ENCODE measurements at places on chromosomes 4 and X. TPM values are rescaled to one million over a fixed set of nuclear protein-coding genes. Genes with fewer than 3 reads are reported as not detected.

PPP2R2C gene
- polyA plus RNA-seq = 1.3 TPM

OPHN1 gene
- 0.95 TPM for polyA plus RNA-seq

SSX2B gene
- polyA plus RNA-seq = not detected

CTSO gene
- 2.6 TPM for polyA plus RNA-seq

FAM199X gene
- polyA plus RNA-seq = 10.9 TPM

SPARCL1 gene
- 400 TPM for polyA plus RNA-seq

CXCL6 gene
- polyA plus RNA-seq = 0.71 TPM

DACH2 gene
- not detected for polyA plus RNA-seq

CHIC1 gene
- 6.2 TPM for polyA plus RNA-seq

CYLC1 gene
- not detected for polyA plus RNA-seq

MAML3 gene
- 2.2 TPM for polyA plus RNA-seq

BEX5 gene
- 2.2 TPM for polyA plus RNA-seq

GABRG1 gene
- polyA plus RNA-seq = not detected

LDB2 gene
- 23.5 TPM for polyA plus RNA-seq

SMARCA1 gene
- 15.8 TPM for polyA plus RNA-seq

BANK1 gene
- 0.25 TPM for polyA plus RNA-seq

UGT2B10 gene
- not detected for polyA plus RNA-seq

PPEF2 gene
- not detected for polyA plus RNA-seq

NAP1L3 gene
- polyA plus RNA-seq = 2.3 TPM

SMIM31 gene
- polyA plus RNA-seq = not detected

MAGEB3 gene
- not detected for polyA plus RNA-seq

GLRB gene
- 3.2 TPM for polyA plus RNA-seq

SSX4 gene
- not detected for polyA plus RNA-seq
